T-helper 2 cell (primary cell): ENCODE measurements at places on chromosomes 2 and 18.

- no peak for DNase-seq
Measured at GRCh38 chr18:5512176-5512575, 31.6 kb downstream of the EPB41L3 start.

GRCh38 chr2:9884436-9884835 is 41.2 kb downstream of the TAF1B start:
- no peak for DNase-seq

GRCh38 chr2:68216454-68217310 is 35.6 kb downstream of the PPP3R1 start:
- no peak for DNase-seq

GRCh38 chr2:33130544-33130943 is 183.8 kb downstream of the LTBP1 start:
- no peak for DNase-seq

DNA sequence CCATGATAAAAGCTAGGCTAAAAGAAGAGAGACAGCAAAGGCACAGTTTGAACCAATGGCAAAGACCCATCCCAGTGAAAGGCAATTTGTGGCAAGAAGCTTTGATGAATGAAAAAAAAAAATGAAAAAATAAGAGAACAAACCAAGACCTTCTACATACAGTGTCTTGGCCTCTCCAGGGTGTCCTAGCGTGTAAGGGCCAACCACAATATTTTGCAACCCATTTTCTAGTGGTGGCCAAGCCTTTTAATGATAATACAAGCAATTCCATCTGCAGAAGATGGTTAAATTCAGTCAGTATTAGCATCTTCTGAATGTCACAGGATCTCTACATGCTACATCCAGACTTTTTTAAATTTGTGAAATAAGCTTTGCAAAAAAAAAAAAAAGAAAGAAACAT is 270.4 kb downstream of the LRATD1 start:
- no peak for DNase-seq
